ENCODE measurements at places on chromosomes 11 and 22.

DNA sequence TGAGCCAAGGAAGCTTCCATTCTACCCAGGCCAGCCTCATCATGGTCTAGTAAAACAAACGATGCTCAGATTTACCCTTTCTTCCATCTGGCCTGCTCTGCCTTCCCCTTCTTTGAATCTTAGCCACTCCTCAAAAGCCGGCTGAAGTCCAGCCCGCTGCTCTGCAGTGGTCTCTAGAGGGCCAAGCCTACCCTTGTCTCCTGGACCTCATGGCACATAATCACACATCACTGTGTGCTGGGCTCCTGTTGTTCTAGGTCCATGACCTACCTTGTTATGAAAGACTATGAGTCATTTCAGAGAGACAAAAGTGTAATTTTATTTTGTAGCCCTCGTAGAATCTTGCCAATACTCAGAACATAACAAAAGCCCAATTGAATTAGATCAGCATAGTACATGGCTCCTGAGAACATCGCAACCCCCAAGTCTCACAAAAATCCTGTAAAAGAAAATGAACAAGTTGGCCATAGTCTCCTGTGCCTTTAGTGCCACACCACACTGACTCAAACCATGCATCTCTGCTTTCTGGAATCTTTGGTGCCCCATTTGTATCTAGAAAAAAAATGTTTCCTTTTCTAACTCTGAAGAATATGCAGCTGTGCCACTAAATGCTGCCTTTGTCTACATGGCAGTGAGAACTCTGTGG lies 192.7 kb downstream of the OPCML start:
- no peak for DNase-seq

- no peak for DNase-seq
Observed at GRCh38 chr11:108491936-108492335, 6.2 kb downstream of the POGLUT3 start.

GRCh38 chr11:105027678-105028077 lies 4.7 kb upstream of the CASP5 start:
- DNase-seq: no peak

- DNase-seq: no peak
Observed at GRCh38 chr11:70398834-70399680, 728 bp downstream of the CTTN start.

DNA sequence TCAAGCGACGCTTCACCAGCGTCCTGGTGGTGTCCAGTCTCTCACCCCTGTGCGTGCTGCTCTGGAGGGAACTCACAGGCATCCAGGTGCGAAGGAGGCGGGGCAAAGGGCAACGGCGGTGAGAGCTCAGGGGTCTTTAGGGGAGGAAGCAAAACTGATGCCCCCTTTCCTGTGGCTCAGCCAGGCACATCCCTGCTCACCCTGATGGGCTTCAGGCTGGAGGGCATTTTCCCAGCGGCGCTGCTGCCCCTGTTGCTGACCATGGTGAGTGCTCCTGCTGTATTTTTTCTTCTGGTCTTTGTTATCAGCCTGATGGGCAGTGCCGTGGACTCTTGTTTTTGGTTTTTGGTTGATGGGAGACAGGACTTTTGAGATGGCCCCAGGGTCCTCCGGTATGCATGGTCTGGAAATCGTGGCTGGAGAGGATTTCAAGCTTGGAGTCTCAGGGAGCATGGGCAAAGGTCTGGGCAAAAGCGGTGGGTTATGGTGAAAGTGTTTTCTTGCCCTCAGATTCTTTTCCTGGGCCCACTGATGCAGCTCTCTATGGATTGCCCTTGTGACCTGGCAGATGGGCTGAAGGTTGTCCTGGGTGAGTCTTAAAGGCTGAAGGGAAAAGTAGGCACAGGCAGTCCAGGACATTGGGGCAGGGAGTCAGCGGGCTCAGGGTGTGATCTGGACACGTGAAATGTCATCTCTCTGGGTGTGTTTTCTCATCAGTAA lies 695 bp downstream of the RCE1 start:
- DNase-seq: no peak

GRCh38 chr22:43342347-43343261 lies 568 bp downstream of the SCUBE1 start:
- no peak for DNase-seq

GRCh38 chr11:75429902-75430713 lies 2.9 kb downstream of the KLHL35 start:
- DNase-seq: no peak

DNA sequence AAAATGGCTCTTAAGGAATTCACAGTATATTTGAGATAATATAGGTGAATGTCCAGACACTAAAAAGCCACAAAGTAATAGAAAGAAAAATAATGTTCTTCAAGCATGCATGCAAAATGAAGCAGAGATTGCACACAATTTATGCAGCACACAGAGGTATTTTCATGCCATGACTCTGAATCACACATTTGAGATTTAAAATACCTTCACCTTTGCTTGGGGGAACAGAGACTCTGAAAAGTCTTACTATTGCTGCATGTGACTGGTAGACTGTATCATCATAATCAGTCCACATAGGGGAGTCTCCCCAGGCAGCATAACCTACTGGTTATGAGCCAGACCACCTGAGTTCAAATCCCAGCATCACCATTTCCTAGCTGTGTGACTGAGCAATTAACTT lies 96.2 kb downstream of the RCN1 start:
- DNase-seq: no peak

- no peak for DNase-seq
Observed at GRCh38 chr11:78795621-78796261, 221.1 kb upstream of the NARS2 start.

- no peak for DNase-seq
Observed at GRCh38 chr22:21078916-21079315, 33.2 kb downstream of the LRRC74B start.

DNA sequence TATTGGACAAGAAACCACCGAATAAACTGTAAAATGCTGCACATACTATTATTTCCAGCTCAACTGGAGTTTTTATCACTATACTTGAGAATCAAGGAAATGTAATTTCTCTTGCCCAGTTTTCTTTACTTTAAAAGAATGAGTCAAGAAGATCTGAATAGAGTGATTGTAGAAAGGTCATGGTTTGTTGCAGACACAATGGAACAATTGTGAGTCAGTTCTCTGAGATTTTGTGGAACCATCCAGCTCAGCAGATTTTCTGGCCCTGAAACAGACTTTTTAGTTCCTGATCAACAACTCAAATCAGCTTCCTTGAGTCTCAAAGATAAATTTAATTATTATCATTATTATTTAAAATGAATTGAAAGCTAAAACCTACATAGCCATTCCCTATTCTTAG lies 1.3 kb downstream of the TCN1 start:
- no peak for DNase-seq

GRCh38 chr11:59158206-59159068 lies 13.5 kb upstream of the DTX4 start:
- DNase-seq: no peak

GRCh38 chr11:125410091-125410490 lies 86.0 kb downstream of the FEZ1 start:
- DNase-seq: no peak

DNA sequence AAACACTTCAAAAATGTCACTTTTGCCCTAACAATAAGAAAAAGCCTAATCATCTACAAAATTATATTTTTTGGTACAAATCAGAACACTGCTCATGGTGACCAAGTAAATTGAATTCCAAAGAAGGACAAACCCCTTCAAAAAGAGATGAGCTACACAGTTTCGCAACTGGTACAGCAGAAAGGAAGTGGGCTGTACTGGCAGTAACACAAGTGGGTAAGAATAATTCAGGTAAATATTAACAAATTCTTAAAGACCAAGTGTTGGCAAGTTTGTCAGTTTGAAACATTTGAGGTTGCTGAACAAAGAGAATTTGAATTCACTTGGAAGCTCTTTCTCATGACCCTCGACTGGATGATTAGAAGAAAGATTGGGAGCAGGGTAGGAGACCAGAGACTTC lies 35.5 kb downstream of the MSANTD4 start:
- no peak for DNase-seq

DNA sequence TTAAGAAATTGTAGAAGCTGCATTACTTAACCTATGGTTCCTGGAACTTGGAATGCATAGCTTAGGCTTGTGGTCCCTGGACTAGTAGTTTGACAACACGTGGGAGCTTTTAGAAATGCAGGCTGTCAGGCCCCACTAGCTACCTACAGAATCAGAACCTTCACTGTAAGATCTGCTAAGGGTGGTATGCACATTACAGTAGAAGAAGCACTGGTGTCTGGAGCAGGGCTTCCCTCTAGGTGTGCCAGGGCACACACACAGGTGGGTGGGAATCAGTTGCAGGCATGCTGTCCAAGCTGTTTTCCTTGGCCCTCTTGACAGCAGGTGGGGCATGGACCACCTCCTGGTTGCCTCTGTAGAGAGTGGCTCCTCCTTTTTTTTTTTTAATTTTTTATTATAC lies 8.8 kb downstream of the NNMT start:
- no peak for DNase-seq

DNA sequence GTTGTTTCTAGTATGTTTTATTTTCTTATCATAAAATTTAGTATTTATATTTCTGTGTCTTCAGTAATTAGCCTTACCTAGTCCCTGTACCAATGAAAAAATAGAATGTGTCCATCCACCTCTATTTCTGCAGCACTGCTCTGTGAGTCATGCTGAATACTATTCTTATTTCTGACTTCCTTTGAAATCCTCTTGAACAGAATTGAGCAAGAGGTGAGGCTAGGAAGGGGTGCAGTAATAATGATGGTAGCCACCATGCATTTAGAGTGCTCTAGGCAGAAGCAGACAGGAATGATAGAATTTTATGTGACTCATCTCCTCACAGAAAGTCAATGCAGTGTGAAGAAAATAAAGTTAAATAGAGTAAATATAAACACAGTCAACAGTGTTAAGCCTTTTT lies 60.0 kb downstream of the OR10A6 start:
- no peak for DNase-seq

DNA sequence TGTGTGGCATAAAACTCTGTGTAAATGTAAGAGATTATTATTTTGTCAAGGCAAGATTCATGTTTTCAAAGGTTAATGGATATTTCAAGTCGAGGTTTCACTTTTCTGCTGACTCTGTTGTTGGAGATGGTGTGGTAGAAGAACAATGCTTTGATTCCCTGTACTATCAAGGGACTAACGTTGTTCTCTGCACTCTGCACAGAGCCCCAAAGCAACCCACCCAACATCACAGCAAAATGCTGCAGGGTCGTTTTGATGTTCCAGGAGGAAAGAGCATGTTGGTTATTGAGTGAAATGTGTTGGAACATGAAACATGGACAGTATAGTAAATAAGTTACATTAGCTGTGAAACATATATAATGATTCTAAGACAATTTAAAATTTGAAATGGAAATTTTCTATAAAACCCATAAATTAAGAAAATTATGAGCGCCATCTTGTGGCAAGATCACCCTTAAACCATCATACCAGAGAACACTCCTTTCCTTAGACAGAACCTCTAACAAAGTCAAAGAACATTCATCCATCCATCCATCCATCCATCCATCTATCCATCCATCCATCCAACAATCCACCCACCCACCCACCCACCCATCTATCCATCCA lies 164.4 kb upstream of the ZBED5 start:
- no peak for DNase-seq

DNA sequence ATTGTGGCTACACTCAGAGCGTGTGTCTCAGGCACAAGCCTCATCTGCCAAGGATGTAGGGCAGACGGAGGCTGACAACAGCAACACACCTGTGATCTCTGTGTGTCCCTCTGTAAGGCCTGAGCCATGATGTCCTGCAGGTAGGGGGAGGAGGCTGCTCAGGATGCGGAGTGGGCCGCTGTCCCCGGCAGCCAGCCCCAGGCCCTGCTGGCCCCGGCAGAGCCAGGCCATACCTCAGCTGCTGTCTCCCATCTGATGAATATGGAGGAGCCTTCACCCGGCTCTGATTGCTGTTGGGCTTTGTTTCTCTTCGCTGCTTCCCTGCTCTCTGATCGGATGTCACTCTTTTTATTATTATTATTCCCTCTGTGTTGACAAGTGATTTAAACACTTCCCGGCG lies 83.6 kb upstream of the NCAM1 start:
- DNase-seq: no peak

DNA sequence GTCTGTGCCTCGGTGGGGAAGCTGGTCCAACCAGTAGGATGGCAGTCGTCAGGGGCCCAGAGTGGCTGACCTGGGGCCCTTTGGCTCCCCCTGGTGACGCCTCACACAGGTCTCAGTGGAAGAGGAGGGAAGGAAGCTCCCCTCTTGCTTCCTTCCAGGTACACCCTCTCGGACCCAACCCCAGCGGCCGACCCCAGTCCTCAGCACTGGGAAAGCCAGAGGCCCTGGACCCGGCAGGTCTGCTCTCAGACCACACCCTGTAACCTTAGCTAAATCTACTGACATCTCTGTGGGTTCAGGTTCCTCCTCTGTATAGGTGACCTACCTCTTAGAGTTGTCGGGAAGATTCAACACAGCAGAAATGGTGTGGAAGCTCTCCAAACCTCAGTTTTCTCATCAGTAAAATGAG lies 3.4 kb upstream of the SCUBE1 start:
- DNase-seq: no peak

- DNase-seq: no peak
Observed at GRCh38 chr11:113884361-113884836, 9.0 kb upstream of the USP28 start.

GRCh38 chr11:64787526-64788320 lies 9.4 kb upstream of the SF1 start:
- no peak for DNase-seq

- no peak for DNase-seq
Observed at GRCh38 chr22:38246046-38246658, 26.7 kb downstream of the TMEM184B start.

- DNase-seq: no peak
Observed at GRCh38 chr11:5928811-5929210, 13.2 kb upstream of the OR56A3 start.

DNA sequence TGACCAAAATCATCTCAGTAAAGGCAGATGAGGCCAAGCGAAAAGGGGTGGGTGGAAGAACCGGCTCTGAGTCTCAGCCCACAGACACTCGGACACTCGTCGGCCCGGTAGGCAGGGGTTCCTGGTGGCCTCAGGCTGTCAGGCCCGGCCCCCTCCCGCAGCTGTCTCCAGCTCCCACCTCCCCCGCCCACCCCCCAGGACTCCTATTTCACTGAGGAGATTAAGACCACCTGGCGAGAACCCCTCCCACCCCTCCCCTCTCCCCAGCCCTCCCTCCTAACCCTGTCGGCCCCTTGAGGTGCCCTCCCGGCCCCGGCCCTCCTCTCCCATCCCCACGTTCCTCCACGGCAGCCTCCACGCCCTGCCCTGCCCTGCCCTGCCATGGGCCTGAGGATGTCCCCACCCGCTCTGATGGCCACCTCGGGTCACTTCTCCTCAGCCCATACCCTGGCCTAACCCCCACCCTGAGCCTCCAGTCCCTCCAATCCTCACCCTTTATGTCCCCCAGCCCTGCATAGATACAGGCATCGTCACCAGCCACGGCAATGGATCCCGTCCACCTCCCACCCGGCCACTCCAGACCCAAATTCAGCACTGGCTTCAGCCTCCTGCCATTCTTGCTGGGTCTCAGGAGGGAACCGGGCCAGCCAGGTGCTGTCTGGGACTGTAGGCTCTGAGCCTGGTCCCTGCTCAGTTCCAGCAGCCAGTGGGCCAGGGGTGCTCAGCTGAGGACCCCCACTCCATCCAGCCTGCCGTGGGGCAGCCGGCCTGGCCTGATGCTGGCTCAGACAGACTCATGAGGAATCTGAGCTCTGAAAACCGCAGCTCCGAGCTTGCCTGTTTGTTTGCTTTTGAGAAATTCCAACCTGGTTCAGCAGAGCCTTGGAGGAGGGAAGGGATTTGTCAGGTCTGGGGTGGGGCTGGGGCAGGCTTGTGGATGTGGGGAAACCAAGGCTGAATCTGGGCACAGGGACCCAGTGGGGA lies 9.8 kb upstream of the TBX1 start:
- no peak for DNase-seq

All from esophagus squamous epithelium (tissue), 5 donors.